ENCODE measurements at places on chromosomes 7 and 10.

GRCh38 chr7:95908499-95908898 lies 136.1 kb downstream of the DYNC1I1 start:
- DNase-seq: no peak

DNA sequence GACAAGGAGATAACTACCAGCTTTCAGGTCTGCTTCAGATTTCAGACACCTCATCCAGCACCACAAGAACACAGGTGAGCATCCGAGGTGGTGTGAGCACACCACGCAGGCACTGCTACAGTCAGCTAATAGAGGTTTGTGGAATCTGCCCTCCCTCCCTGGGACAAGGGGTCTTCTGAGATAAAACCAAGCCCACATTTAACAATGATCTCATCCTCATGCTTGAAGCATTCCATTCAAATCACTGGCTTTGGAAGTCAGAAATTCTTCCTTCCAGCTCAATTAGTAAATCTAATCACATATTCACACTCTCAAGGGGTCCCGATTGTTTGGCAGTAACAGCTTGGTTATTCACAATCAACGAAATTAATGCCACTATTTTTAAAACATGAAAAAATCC lies 331.4 kb downstream of the ELMO1 start:
- no peak for DNase-seq

DNA sequence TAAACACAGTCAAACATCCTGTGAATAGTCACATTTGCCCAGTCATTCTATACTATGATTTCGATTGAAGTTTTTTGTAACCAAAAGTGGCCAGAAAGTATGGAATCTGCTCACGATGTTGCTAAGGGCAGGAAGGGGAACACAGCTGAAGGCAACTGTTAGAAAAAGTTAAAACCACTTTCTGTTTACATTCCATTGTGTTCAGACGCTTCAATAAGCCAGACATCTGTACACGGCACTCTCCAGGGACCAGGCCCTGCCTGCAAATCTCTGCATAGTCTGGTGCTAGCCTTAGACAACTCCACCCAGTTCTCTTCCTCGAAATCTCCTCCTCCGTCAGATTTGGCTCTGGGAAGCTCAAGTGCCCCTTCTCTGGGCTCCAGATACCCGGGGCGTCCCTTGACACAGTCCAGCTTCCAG lies 17.1 kb upstream of the TMEM120A start:
- no peak for DNase-seq

DNA sequence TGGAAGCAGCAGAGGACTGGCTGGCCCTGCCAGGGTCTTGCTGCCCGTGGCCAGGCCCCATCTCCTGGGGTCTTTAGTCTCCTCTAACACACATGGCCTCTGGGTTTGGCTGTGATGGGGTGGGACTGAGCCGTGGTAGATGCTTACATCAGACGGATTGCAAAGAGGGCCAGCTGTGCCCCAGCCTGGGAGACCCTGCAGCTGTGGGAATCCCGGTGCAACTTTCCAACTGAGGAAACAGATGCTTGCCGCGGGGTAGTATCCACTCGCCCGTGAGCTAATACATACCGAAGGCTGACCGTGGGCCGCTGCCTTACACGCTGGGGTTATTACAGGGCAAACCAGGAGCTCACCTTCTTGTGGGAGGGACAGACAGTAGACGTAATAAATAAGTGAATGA lies 24.1 kb upstream of the SH2B2 start:
- DNase-seq: no peak

- no peak for DNase-seq
Measured at GRCh38 chr7:7491044-7491443, 44.6 kb downstream of the COL28A1 start.

All from GF-D8 (cell line).